ENCODE measurements at places on chromosomes 11 and 22.

- peaks cover 12% of the 10 kb centered on the region for H3K4me1 ChIP-seq
- H3K27ac ChIP-seq: no peak overlapping the region
- H3K4me3 ChIP-seq: no peak overlapping the region
- no peaks in the 10 kb centered on the region for H3K27me3 ChIP-seq
- no peaks in the 10 kb centered on the region for H3K36me3 ChIP-seq
These were observed 16.3 kb downstream of the KDELR3 start for GRCh38 chr22:38484244-38484643.

DNA sequence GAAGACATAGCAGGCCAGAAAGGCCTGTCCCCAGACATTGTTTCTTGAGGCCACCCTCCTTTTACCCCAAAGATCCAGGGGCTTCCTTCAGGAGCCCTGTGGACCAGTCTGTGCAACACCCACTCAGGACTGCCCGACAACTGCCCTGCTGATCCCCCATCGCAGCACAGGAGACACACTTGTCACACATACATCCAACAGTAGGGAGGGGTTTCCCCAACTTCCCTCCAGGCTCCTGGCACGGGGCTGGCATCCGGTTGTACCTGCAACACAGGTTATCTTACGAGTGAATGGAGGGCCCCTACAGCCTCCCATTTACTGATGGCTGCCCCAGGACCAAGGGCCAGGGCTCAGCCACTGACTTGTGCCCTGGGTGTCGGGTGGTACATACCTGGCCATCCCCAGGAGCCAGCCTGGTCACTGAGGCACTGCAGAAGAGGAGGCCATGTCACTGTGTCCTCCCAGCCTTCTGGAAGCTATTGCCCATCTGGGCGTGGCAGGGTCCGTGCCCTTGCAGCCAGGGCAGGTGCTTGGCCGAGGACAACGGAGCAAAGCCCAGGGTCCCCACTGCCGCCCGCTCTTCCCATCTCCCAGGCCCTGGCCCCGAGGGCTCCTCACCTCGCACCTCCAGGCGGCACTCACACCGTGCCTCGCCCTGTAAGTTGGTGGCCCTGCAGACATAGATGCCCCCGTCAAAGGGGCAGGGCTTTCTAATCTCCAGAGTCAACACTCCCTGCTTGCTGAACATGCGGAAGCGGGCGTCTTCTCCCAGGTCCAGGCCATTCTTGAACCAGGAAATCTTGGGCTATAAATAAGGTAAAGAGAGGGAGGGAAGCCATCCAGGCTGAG lies 20.8 kb downstream of the MYBPC3 start:
- no peaks in the 10 kb centered on the region for H3K36me3 ChIP-seq
- no peak for DNase-seq
- H3K4me1 ChIP-seq: no peaks in the 10 kb centered on the region
- H3K27me3 ChIP-seq: no peaks in the 10 kb centered on the region

DNA sequence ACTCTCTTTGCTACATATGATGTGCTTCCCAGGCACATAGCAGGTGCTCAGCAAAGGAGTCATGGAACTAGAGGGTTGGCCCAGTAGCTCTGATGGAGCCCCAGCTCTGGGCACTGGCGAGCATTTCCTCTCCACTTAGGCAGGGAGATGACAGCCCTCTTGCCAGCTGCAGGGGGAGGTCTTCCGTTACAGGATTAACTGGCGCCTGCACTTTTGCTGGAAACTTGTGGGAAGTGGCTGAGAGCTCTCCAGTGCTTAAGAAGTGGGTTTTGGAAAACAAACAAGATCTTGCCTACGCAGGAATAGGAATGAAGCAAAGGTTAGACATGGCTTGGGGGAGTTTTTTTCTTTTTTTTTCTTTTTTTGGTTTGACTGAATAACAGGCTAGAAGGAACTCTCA lies 75.5 kb downstream of the MICAL2 start:
- no peak for DNase-seq
- H3K36me3 ChIP-seq: peaks cover 22% of the 10 kb centered on the region
- no peak overlapping the region for H3K27ac ChIP-seq
- H3K27me3 ChIP-seq: no peaks in the 10 kb centered on the region
- H3K4me1 ChIP-seq: peaks cover 69% of the 10 kb centered on the region

GRCh38 chr11:78876676-78877075 lies 302.0 kb upstream of the NARS2 start:
- H3K4me3 ChIP-seq: no peak overlapping the region
- no peak overlapping the region for H3K27ac ChIP-seq
- no peaks in the 10 kb centered on the region for H3K36me3 ChIP-seq
- no peaks in the 10 kb centered on the region for H3K27me3 ChIP-seq

GRCh38 chr11:45895553-45896259 lies 10.3 kb downstream of the MAPK8IP1 start:
- no peak overlapping the region for H3K27ac ChIP-seq
- H3K4me3 ChIP-seq: no peak overlapping the region
- H3K4me1 ChIP-seq: peaks cover 19% of the 10 kb centered on the region
- H3K36me3 ChIP-seq: no peaks in the 10 kb centered on the region
- no peak for DNase-seq

- H3K27me3 ChIP-seq: no peaks in the 10 kb centered on the region
- no peak overlapping the region for H3K27ac ChIP-seq
- H3K4me3 ChIP-seq: no peak overlapping the region
- no peak for DNase-seq
- no peaks in the 10 kb centered on the region for H3K4me1 ChIP-seq
- H3K36me3 ChIP-seq: peaks cover 90% of the 10 kb centered on the region
These were observed 31.2 kb downstream of the KMT5B start for GRCh38 chr11:68181719-68182451.

DNA sequence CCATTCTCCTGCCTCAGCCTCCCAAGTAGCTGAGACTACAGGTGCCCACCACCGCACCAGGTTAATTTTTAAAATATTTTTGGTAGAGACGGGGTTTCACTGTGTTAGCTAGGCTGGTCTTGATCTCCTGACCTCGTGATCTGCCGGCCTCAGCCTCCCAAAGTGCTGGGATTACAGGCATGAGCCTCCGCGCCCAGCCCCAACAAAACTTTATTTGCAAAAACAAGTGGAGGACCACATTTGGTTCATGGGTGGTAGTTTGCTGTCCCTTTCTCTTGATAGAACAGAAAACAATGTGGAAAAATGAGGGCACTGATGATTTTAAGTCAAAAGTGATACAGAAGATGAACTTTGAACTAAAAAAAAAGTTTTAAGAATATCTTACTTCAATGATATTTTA lies 121.8 kb upstream of the SERPIND1 start:
- no peaks in the 10 kb centered on the region for H3K27me3 ChIP-seq
- no peak for DNase-seq
- no peaks in the 10 kb centered on the region for H3K4me1 ChIP-seq
- H3K27ac ChIP-seq: no peak overlapping the region

DNA sequence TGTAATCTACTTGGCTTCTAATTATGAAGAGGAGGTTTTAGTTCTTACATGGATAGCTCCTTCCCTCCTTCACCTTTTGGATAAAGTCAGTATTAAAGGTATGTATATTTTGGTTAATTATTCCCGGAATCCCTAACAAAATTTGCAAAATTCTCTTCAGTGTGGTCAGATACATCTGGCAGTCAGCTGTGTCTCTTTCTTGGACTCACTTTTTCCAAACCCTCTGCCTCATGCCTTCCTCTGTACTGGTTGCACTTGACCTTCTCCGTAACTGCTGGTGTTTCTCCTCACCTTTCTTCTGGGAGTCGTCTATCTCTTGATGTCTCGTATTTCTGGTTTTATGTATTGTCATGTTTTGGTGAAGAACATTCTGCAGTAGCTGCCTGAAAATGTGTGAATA lies 62.5 kb downstream of the PPP6R3 start:
- no peaks in the 10 kb centered on the region for H3K27me3 ChIP-seq
- H3K4me3 ChIP-seq: no peak overlapping the region
- H3K36me3 ChIP-seq: peaks cover 80% of the 10 kb centered on the region
- DNase-seq: no peak
- peaks cover 67% of the 10 kb centered on the region for H3K4me1 ChIP-seq

- H3K27me3 ChIP-seq: no peaks in the 10 kb centered on the region
- H3K36me3 ChIP-seq: no peaks in the 10 kb centered on the region
- H3K4me3 ChIP-seq: no peak overlapping the region
- no peak overlapping the region for H3K27ac ChIP-seq
- H3K4me1 ChIP-seq: no peaks in the 10 kb centered on the region
These were observed 70.3 kb downstream of the SOX6 start for GRCh38 chr11:16286095-16286494.

GRCh38 chr22:41656556-41656955 lies 32.1 kb downstream of the SNU13 start:
- DNase-seq: no peak
- no peaks in the 10 kb centered on the region for H3K4me1 ChIP-seq
- H3K4me3 ChIP-seq: no peak overlapping the region
- H3K27ac ChIP-seq: no peak overlapping the region
- H3K27me3 ChIP-seq: no peaks in the 10 kb centered on the region

GRCh38 chr22:49803134-49803533 lies 24.5 kb downstream of the BRD1 start:
- no peak overlapping the region for H3K4me3 ChIP-seq
- H3K27me3 ChIP-seq: no peaks in the 10 kb centered on the region

GRCh38 chr11:111627591-111627990 lies 25.3 kb downstream of the SIK2 start:
- H3K36me3 ChIP-seq: peaks cover 22% of the 10 kb centered on the region
- no peak for DNase-seq
- H3K27ac ChIP-seq: no peak overlapping the region
- no peak overlapping the region for H3K4me3 ChIP-seq
- H3K27me3 ChIP-seq: no peaks in the 10 kb centered on the region

DNA sequence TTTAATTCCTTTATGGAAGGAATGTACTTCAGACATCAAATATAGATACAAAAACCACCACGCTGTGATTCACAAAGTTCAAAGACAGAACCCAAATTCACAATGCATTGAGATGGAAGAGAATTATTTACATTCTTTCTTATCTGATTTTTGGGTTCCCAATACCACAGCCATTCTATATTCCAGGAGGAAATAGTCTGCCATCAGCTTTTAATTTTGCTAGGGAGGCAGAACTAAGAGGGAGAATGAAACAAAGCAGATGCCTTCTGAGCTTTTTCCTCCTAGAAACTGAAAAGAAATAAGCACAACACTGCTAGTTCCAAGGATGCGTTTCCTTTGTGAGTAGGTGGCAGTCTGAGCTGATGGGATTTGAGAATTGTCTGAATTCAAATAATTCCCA lies 283.0 kb upstream of the NARS2 start:
- H3K36me3 ChIP-seq: no peaks in the 10 kb centered on the region
- no peak overlapping the region for H3K27ac ChIP-seq
- no peak overlapping the region for H3K4me3 ChIP-seq
- no peaks in the 10 kb centered on the region for H3K27me3 ChIP-seq

DNA sequence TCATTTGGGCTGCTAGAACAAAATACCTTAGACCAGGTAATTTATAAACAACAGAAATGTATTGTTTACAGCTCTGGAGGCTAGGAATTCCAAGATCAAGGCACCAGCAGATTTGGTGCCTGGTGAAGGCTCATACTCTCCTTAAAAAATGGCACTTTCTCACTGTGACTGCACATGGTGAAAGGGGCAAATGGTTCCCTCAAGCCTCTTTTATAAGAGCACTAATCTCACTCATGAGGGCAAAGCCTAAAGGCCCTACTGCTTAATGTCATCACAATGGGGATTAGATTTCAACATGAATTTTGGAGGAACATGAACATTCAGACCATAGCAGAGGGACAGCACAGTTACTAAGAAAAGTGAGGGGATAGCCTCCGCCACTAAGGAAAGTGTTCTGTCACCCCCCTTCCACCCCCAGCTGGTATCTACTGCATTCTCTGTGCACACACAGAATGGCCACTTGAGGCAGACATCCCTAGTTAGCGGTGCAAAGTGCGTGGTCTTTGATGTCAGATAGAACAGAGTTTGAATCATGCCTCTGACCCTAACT lies 47.2 kb upstream of the CEP295 start:
- H3K4me3 ChIP-seq: no peak overlapping the region
- no peaks in the 10 kb centered on the region for H3K4me1 ChIP-seq
- H3K27ac ChIP-seq: no peak overlapping the region
- no peak for DNase-seq
- H3K27me3 ChIP-seq: no peaks in the 10 kb centered on the region
- H3K36me3 ChIP-seq: no peaks in the 10 kb centered on the region

DNA sequence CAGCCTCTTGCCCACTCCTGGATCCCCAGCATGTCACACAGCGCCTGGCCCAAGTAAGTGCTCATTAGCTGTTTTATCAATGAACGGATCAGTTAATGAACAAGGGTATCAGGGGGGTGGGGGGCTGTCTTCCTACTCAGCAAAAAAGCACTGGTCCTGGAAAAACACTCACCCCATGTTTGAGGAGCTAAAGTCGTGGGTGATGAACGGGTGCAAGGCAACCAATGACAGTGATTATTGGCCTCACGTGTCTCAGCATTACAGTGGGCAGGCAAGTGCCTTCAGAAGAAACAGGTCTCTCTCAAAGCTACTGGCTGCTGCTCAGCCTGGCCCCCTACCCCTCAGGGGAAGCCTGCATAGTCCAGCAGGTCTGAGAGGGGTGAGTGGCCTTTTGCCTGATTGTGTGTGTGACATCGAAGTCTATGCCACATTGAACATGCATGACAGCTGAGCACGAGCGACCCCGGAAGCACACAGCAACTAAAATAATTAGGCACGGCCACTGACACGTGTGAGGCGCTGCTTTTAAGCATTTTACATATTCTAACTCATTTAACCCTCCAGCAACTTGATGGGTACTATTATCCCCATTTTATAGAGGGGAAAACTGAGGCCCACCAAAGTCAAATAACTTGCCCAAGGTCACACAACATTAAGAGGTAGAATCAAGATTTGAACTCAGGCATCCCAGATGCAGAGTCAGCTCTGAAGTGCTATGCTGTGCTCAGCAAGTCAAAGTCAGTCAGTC lies 2.6 kb upstream of the MS4A10 start:
- H3K36me3 ChIP-seq: no peaks in the 10 kb centered on the region
- no peak for DNase-seq
- H3K27ac ChIP-seq: no peak overlapping the region
- H3K27me3 ChIP-seq: no peaks in the 10 kb centered on the region

DNA sequence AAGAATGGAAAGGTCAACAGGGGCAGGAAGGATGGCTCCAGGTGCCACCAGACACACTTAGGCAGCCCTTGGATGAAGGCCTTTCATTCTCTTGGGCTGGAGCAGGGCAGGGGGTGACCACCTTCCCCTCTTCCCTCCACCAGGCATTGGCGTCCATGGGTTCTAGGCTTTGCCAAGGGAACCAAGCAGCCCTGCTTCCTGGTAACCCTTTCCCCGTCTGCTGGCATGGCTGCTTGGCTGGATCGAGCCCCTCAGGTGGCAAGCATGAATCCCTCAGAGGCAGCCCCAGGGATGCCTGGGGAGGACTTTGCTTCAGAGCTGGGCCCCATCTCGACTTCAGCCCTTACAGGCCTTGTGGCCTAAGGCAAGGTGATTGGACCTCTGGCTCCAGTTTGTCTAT lies 185.1 kb upstream of the SYT13 start:
- H3K4me1 ChIP-seq: no peaks in the 10 kb centered on the region
- H3K27ac ChIP-seq: no peak overlapping the region
- no peak for DNase-seq
- no peaks in the 10 kb centered on the region for H3K36me3 ChIP-seq
- no peaks in the 10 kb centered on the region for H3K27me3 ChIP-seq

Measured in heart left ventricle (tissue), 16 donors.